Endodermal cell (in vitro differentiated cells): ENCODE measurements at places on chromosomes 5 and 9. TPM values are rescaled to one million over a fixed set of nuclear protein-coding genes. Genes with fewer than 3 reads are reported as not detected.

GRCh38 chr5:78819166-78819565 lies 165.9 kb downstream of the ARSB start:
- no peak for DNase-seq

GRCh38 chr9:133153227-133154096 lies 10.3 kb downstream of the GBGT1 start:
- DNase-seq = no peak

- no peak for DNase-seq
Measured at GRCh38 chr5:154795235-154795596, 40.0 kb downstream of the LARP1 start.

- no peak for DNase-seq
Measured at GRCh38 chr5:82584631-82585030, 306.5 kb upstream of the RPS23 start.

DNA sequence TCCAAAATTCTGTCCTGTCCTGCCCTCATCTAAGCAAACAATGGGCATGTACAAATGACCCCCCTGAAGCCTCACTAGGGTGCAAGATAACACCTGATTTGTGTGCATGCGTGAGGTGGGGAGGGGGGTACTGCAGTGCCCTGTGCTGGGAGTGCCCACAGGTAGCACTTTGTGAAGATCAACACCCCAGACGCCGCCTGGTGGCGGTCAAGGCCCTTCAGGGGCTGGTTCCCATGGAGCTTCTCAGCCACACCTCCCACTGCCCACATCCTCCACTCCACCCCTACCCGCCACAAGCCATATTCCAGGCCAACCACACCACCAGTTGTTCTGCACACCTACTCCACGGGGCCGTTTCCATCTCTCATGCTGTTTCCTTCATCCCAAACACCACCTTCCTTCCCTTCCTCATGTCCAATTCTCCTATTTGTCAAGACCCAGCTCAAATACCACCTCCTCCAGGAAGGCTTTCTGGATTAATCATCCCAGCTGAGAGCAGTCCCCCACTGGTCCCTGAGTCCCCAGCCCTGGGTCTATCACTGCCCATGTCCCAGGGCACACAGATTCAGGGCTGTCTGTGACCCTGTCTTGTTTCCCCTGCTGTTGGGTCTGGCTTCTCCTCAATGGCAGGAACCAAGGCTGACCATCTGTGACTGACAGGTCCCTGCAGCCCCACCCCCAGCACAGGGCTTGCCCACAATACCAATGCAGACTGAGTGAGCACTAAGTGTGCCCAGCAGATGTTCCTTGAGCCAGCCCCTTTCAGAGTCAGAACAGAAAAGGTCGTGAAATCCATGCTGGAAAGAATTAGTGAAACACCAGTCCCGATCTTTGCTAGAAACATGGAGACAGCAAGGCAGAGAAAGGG lies 178.4 kb downstream of the PAX5 start:
- DNase-seq = peak; percentile 91

GRCh38 chr9:133224762-133225161 lies 15.7 kb upstream of the OBP2B start:
- DNase-seq = no peak

- peak; percentile 8 for DNase-seq
Measured at GRCh38 chr5:176201811-176202210, 36.4 kb upstream of the SIMC1 start.

DNA sequence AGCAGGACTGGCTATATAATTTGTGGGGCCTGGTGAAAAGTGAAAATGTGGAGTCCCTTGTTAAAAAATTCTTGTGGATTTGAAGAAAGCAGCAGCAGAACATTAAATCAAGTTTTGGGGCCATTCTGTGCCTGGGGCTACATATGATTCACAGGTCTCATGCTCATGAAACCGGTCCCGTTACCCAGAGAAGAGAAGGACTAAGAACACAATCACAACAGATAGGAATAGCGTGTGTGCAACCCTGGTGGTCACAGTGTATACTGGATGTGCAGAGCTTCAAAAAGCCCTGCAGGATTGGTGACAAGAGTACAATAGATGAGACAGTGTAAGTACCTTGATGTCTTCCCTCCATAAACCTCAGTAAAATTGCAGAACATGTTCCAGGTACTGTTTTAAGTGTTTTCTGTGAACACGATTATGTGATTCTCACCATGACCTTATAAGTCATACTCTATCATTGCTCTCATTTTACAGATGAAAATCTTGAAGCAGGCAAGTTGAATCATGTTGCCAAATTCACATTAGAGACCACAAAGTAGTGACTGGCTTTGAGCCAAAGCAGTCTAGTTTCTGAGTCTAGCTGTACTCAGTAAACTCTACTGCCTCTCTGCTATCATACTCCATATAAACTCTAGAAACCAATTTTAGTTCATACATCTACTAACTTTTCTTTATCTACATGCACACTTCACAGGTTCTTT lies 636.5 kb downstream of the TAF11L14 start:
- no peak for DNase-seq

GRCh38 chr5:92581249-92581648 lies 999.8 kb downstream of the NR2F1-AS1 start:
- no peak for DNase-seq

DNA sequence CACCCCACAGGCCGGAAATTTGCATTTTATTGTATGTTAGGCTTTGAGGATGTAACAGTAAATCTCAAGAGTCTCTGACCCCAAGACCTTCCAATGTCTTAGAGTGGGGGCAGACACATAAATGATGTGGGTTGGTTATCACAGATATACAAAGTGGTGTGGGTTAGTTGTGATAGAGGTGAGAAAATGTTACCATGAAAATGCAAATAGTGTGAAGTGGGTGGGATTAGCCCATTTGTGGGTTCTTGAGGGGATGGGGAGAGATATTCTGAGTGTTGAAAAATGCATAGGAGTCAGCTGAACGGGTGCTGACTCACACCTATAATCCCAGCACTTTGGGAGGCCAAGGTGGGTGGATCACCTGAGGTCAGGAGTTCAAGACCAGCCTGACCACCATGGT lies 7.9 kb upstream of the RNF145 start:
- DNase-seq = no peak

GRCh38 chr9:133949486-133950061 lies 42.5 kb downstream of the VAV2 start:
- no peak for DNase-seq

DNA sequence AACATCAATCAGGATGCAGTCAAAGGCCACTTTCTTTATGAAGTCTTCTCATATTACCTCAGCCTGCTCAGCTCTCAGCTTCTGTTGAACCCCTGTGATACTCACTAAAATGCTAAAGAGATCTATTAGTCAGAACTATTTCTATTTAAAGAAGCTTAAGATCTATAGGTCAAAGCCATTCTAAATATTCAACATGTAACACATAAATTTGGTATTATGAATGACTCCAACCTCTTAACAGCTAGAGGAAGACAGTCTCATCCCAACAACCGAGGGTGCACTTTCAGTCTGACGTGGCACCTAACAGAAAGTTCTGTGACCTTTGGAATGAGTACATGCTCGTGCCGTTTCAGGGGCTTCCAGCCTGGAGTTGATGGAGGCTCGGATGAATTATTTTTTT lies 301.5 kb upstream of the VLDLR start:
- no peak for DNase-seq

DNA sequence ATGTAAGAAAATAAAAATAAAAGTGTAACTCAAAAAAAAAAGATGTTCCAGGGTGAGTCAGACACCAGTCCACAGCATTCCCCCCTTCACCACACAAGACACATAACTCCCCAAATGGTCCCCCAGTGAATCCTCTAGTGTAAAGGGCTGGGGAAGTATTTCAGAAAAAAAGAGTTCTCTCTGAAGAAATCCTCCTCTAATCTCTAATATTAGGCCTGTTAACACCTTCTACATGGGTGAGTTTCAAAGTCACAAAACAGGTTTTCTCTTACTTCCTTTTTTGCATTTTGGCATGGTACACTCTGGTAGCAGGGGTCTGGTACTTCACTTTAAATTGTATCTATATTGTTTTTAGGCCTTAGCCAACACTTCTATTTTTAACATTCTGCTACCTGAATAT lies 28.2 kb downstream of the RNF145 start:
- no peak for DNase-seq

DNA sequence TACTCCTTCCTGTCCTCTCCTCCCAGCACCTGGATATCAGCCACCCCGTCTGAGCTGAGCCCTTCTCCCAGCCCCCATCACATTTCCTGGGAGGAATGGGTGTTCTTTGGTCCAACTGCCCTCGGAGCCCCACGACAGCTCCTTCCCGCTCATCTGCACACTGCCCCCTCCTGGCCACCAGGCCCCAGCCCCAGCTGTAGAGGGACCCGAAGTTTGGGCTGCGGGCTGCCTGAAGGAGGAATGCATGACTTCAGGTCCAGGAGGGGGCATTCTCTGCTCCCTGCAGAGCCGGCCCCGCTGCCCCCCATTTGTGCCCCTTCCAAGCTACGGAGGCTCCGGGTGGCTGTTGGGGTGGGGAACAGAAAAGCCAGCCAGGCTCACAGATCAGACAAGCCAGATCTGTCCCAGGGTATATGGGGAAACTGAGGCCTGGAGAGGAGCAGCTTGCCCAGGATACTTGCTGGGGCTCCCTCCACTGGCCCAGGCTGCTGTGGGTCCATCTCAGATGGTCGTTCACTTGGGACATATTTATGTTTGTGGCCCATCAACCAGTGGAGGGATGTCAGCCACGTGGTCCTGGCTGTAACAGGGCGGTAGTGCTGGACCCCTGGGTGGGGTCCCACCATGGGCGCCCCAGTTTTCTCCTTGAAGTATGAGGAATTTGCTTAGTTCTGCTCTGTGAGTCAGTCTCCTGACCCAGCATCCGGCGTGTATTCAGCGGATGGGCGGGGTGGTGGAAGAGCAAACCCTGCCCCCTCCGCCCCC lies 33.1 kb downstream of the DAB2IP start:
- peak; percentile 94 for DNase-seq

DNA sequence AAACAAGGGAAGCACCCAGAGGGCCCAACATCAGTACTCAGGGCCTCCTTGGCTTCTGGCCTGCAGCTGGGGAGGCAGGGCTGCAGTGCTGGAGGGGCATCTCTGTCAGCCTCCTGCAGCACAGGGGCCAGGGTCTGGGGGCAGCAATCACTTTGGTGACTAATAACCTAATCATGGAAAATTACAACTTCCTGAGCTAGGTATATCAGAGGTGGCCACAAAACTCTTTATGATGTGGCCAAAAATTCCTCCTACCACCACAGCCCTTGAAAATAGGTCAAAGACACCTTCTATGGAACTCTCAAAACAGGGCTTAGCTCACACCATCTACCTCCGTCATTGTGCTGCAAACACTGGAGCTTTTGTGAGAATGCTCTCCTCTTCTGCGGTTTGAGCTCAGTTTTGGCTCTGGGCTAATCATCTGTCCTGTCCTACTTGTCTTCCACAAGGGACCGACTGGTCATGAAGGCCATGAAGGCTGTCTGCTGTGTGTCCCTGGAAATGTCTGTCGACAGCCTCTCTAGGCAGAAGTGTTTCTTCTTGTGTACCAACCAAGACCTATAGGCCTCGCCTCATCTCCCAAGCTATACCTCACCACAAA lies 28.6 kb downstream of the CSF2 start:
- DNase-seq = peak; percentile 10

- DNase-seq = no peak
Measured at GRCh38 chr9:6230037-6230780, 14.6 kb downstream of the IL33 start.

GRCh38 chr5:59485629-59486439 lies 407.7 kb downstream of the PDE4D start:
- DNase-seq = no peak

DNA sequence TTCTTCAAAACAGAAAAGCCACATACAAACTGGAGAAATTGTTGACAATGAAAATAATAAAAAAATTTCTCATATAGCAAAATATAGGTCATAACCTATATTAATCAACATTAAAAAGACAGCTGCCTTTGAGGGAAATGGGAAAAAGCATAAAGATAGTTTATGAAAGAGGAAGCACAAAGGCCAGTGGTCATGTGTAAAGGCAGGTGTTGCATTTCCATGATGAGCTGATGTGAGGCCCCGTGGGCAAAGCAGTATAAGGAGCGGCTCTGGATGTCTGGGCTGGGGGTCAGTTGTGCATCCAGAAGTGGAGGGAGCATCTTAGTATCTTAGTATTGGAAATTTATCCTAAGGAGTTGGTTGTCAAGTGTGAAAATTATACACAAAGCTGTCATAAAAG lies 18.3 kb downstream of the NDUFS6 start:
- no peak for DNase-seq

DNA sequence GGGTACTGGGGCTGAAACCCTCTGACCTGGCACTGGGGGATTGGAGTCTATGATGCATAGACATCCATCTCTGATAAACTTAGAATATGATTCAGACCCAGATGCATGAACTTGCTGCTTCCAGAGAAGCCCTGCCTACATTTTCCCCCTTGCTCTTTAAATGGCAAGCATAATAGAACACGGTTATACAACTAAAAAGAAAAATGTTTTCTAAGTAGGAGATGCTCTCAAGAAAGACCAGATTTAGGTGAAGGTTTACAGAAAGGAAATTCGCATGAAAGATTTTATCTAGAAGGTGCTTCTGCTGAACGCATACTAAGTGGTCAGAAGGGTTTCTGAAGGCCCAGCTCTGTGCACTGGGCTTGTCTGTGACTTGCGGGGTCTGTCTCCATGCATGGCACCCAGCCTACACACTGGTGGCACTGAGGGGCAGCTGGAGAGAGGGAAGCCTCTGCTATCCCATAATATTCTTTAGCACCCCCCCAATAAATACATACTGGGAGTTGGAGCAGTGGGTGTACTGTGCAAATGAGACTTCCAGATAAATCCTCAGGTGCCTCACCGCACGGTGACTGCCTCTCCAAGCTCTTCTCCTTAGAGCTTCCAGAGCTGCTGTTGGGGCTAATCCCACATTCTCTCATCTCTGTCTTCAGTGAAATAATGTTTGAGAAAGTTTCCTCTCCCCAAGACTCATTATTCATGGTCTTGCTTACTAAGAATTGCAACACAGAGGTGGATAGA lies 114.6 kb downstream of the FSTL4 start:
- no peak for DNase-seq

- no peak for DNase-seq
Measured at GRCh38 chr9:131013771-131014676, 5.0 kb downstream of the LAMC3 start.

NNT gene
- total RNA-seq = 19.5 and 27.5 TPM in 2 replicates

PLCXD3 gene
- 36.6 and 41.8 TPM in 2 replicates for total RNA-seq

PCDHAC2 gene
- 0.27 to 1.5 TPM (median 0.49 TPM) in 3 replicates for total RNA-seq

CFAP157 gene
- total RNA-seq = 0.44 and 0.59 TPM in 2 replicates

NRARP gene
- total RNA-seq = 12.1 and 15.9 TPM in 2 replicates

CCDC183 gene
- total RNA-seq = 12.1 to 23.0 TPM (median 13.4 TPM) in 3 replicates

SARDH gene
- 6.6 and 8.4 TPM in 2 replicates for total RNA-seq

SLC6A3 gene
- total RNA-seq = 0.18 and 0.23 TPM in 2 replicates

IFNA21 gene
- total RNA-seq = not detected in 3 replicates

ACTBL2 gene
- not detected in 3 replicates for total RNA-seq

ZNF879 gene
- total RNA-seq = 3.1 to 6.0 TPM (median 5.8 TPM) in 3 replicates
